ENCODE measurements at places on chromosomes 3 and 15.

- DNase-seq = no peak
These were observed 31.9 kb downstream of the ZNF710 start for GRCh38 chr15:90033006-90033405.

DNA sequence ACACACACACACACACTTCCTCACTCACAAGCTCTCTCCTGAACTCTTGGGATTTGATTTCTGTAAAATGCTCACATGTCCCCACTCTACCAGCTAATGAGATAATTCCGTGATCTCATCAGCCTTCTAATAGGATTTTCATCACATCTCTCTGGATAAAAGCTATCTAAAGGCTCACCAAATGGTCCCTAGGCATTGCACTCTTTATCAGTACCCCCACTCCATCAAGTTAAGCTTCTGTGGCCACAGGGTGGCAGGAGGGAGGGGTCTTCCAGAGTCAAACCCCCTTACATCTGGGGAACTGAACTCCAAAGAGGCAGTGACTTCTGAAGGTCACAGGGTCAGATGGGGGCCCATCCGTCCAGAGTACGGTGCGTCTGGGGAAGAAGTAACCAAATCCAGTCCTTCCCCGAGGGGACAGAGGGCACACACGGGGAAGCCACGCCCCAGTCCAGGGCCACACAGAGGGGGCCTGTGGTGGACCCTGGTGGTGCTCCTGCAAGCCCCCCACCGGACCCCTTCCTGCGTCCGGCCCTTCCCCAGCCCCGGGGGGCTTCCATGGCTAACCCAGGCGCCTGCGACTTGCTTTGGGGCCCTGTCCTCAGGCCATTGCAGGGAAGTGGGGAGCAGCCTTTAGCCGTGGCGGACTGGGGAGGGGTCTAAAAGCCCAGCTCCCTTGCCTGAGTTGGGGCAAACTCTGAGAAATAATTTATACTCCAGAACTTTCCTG, 25.5 kb downstream of the CPN2 start:
- DNase-seq = no peak

DNA sequence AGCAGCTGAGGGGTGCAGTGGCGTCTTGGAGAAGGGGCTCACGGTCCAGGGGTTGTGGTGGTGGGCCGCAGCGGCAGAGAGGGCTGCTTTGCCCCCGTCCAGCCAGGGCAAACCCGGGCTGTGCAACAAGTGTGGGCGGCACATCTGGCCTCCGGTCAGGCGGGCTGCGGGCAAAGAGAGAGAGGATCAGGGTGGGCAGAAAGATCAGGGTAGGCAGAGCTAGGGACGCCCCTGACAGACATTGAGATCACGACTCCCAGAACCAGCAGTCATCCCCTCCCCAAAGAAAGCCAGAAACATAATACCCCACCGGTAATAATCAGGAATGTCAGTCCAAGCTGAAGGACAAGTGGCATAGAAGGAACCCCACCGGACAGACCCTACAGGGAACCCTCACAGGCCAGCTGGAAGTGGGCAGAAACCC, 6.8 kb downstream of the GATA2 start:
- DNase-seq = no peak

GRCh38 chr3:42277676-42278075, 11.7 kb upstream of the CCK start:
- DNase-seq = no peak

GRCh38 chr3:8863891-8864290, 94.5 kb upstream of the OXTR start:
- DNase-seq = no peak

DNA sequence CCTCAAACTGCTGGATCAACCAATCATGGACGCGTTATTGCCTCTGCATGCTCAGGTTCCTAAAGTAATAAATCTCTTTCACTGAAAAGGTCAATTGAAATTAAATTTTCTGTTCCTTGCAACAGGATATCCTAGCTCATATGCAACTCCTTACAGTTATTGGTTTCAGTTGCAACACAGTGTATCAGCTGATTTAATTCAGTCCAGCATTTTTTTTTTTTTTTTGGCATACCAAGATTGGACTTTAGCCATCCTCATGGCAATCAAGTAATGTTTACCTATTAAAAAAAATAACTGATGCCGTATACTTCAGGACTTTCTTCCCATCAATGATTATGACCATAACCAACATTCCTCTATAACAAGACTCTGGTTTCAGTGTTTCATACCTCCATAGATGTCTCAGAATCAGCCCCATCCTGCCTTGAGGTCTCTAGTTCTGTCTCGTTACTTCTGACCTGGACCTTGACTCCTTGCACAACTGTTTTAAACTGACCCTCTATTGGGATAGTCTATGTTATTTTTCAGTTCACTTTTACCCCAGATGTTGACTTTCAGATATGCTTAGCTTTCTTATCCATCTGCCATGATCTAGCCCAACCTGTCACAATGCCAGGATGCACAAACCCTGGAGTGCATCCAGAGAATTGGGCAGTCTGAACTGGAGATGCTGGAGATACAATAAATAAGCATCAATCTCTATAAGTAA, 265.0 kb upstream of the GADL1 start:
- no peak for DNase-seq

GRCh38 chr3:40187945-40188344, 121.6 kb upstream of the EIF1B start:
- DNase-seq = no peak

- DNase-seq = no peak
These were observed 5.5 kb downstream of the SSUH2 start for GRCh38 chr3:8638994-8639658.

Measured in stimulated activated CD4-positive, alpha-beta T cell treated with anti-CD3 and anti-CD28 coated beads, Interleukin-1b, Interleukin-23, amount 100 ng/mL, for 4 hours (primary cell).